NCI-H2081 treated with DMSO at 0.1 percent for 48 hours (cell line): ENCODE measurements at places on chromosomes 16 and 17.

GRCh38 chr16:80596507-80597207 is 55.9 kb downstream of the DYNLRB2 start:
- no peak for DNase-seq

GRCh38 chr17:36939052-36939801 is 2.0 kb downstream of the LHX1 start:
- no peak for DNase-seq

DNA sequence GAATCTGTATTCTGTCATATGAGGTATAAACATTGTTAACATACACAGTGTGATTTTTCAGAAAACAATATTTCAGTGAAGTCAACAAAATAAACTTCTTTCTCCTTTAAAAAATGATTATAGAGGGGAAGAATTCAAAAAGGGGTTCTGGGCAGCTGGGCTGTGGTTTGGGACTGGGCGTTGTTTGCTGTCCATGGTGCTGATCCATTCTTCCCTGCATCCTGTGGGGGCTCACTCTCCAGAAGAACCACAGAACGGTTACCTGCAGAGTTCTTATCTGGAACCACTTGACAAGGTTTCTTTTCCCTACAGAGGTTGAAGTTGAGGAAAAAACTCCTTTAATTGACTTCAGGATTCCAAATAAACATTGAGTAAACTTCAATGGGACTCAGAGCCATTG is 1091.0 kb downstream of the CDH8 start:
- no peak for DNase-seq

DNA sequence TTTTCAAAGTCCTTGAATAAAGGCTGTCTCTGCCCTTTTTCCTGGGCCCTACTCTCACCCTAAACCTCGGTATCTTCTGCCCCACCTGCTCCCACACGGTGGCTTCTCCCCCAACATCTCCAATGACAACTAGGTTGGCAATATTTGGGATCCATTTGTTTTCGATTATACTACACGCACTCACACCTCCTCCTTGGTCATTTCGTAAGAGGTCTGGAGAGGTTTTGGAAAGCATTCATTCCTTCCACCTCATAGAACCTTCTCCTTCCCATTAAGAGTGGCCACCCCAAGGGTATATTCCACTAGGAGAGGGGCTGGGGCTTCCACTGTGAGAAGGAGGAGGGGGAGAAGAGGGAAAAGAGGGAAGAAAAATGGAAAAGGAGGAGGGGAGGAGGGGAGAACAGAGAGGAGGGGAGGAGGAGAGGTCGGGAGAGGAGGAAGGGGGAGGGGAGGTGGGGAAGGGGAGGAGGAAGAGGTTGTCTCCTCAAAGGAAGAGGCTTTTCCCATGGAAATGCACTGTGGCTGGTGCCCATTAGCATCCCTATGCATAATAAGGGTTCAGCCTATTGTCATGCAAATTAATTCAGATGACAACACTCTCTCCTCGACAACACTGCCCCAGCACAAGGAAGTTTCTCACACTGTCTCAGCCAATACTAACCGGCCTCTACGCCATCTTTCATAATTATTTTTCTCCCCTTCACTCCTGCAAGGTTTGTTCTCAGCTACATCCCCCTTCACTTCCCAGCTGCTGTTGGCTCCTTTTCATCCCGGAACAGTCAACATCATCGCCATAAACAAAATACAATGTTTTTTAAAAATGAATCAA is 30.0 kb downstream of the SOX9 start:
- no peak for DNase-seq

DNA sequence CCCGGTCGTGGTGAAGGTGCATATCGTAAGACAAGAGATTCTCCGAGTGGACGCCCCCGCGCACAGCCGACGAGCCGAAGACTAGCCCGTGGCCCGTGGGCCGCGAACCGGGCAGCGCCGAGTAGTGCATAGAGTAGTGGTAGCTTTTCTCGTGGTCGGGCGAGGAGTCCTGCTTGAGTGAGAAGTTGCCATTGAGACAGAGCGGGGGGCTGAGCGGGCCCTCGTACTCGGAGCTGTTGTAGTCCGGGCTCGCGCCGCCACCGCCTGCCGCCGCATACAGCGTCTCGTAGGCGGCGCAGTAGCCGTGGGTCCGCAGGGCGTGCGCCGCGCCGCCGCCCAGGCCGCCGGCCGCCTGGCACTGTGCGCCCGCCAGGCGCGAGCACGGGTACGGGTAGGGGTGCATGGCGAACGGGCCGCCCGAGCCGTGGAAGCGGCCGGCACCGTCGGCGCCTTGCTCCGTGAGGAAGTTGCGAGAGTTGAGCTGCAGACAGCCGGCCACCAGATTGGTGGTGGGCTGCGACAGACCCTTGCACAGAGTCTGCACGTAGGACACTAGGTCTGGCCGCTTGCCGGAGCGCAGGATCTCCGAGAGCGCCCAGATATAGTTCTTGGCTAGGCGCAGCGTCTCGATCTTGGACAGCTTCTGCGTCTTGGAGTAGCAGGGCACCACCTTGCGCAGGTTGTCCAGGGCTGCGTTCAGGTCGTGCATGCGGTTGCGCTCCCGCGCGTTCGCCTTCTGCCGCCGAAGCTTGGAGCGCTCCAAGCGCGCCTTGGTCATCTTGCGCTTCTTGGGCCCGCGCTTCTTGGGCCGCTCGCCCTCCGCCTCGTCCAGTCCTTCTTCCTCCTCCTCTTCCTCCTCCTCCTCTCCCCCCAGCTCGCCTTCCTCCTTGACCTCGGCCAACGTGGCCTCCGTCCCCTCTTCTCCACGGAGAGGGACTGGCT is 2.0 kb downstream of the NEUROD2 start:
- no peak for DNase-seq

- no peak for DNase-seq
These were observed 68.7 kb downstream of the TTC19 start for GRCh38 chr17:16068323-16068722.

DNA sequence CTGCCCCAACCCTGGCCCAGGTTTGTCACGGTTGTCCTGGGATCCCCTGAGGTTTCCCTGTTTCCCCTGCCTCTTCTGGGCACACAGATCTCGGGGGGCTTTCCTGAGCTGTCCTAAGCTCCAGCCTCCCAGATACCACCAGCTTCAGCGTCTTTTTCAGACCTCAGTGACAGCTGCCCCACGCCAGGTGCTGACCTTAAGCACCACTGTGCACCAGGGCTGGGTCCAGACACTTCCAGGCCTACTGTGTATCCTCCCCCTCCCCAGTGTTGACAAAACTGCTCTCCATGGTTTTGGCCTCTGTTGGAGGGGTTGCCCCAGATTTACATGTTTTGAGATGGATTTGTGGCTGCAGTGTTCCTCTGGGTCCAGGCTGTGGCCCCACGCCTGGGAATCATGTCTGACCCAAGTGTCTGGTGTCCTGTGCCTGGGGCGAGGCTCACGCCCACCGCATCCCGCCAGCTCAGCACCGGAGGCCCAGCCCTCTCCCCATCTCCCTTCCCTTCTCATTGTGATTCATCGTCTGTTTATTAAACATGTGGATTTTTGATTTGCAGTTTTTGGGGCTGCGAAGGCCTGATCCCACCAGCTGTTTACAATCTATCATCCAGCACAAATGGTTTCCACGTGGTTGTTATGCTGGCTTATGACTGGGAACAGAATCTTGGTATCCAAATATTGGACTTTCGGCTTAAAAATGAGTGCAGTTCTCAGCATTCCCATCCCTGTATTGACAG is 82.1 kb downstream of the METRNL start:
- DNase-seq = no peak

GRCh38 chr17:21127509-21128077 is 829 bp downstream of the DHRS7B start:
- DNase-seq = no peak

- no peak for DNase-seq
These were observed 5.6 kb downstream of the FMNL1 start for GRCh38 chr17:45227101-45227925.

- no peak for DNase-seq
These were observed 452.2 kb upstream of the EEF2KMT start for GRCh38 chr16:5549802-5550201.

GRCh38 chr16:59126486-59126885 is 392.4 kb upstream of the GOT2 start:
- no peak for DNase-seq

DNA sequence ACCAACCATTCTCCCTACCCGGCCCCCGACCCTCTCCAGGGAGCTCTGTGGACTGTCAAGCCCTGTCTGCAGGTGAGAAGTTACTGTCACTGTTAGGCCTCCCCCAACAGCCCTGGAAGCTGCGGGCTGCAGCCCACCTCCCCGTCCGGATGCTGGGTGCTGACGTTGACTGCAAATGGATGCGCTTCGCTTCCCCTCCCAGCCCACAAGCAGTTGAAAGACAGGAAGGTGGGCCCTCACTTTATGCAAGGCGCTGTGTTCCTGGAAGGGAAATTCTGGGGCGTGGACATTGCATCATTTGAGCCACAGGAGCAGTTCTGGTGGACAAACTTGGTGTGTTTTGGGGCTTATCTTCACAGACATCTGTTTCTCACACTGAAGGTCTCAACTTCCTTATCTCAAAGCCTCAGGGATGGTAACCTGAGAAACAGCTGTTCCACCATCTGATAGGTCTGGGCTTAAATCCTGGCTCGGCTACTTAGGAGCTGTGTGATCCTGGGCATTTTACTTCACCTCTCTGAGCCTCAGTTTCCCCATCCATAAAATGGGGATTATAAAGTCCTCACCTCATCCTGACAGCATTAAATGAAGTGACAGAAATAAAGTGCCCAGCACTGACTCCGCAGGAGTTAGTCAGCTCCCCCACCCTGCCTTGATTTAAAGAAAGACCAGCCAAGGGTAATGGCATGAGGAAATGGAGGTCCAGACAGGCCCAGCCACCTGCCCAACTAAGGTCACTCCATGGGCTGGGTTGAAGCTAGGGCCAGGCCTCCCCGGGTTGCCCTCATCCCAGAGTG is 4.6 kb upstream of the DRC7 start:
- no peak for DNase-seq

- DNase-seq = no peak
These were observed 239.8 kb downstream of the CHD9NB start for GRCh38 chr16:52812678-52813556.

- no peak for DNase-seq
These were observed 26.7 kb downstream of the SDK2 start for GRCh38 chr17:73617501-73617900.

DNA sequence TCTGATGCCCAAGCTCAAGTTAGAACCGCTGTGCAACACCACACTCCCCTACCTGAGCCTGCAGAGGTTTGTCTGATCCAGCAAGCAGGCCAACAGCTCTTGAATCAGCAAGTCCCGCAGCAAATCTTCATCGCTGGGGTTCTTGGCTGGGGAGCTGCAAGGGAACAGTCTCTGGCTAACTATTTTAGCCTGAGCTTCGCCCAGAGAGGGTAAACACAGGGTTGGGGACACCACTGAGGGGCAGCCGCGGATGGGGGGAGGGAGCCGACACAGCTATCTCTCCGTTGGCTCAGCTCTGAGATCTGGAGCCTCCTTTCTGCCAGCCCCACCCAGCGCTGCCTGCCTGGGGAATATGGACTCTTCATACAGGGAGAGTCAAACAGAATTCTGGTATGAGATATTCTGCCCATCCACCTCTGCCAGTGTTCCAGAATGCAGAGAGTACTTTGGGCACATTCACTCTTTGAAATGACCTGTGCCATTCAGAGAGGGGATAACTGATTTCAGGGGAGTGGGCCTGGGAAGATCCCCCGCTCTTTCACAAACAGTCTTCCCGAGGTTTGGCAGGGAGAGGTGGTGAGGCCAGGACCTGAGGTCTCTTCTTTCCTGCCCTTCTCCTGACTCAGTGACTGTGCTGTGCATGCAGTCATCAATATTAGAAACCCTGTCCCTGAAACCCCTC is 7.4 kb downstream of the GIP start:
- no peak for DNase-seq

GRCh38 chr16:56611281-56611833 is 3.0 kb downstream of the MT2A start:
- DNase-seq = no peak

GRCh38 chr16:49635591-49636581 is 220.0 kb downstream of the ZNF423 start:
- no peak for DNase-seq

DNA sequence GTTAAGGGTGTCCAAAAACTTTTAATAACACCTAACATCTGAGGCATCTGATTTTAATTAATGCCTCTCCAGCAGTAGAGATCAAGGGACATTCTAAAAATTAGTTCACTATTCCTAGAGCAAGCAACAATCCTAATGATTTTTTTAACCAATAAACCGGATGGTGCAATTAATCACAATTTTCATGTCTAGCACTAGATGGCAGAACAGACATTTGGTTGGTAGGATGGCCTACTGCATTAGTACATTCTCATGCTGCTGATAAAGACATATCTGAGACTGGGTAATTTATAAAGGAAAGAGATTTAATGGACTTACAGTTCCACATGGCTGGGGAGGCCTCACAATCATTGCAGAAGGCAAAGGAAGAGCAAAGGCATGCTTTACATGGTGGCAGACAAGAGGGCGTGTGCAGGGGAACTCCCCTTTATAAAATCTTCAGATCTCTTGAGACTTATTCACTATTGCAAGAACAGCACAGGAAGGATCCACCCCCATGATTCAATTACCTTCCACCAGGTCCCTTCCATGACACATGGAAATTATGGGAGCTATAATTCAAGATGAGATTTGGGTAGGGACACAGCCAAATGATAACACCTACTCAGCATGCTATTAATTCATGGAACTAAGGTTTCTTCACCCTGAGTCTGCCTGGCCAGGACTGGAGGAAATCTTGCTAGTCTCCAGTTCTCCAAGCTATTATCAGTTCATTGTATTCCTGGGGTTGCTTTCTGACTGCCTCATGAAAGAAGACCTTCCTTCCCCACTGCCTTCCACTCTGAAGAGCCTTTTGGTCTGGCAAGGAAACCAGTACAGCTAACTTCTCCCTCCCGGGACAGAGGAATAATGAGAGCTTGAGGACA is 24.8 kb downstream of the HS3ST3A1 start:
- no peak for DNase-seq

- no peak for DNase-seq
These were observed 201.2 kb upstream of the CACNG3 start for GRCh38 chr16:24054741-24055491.

DNA sequence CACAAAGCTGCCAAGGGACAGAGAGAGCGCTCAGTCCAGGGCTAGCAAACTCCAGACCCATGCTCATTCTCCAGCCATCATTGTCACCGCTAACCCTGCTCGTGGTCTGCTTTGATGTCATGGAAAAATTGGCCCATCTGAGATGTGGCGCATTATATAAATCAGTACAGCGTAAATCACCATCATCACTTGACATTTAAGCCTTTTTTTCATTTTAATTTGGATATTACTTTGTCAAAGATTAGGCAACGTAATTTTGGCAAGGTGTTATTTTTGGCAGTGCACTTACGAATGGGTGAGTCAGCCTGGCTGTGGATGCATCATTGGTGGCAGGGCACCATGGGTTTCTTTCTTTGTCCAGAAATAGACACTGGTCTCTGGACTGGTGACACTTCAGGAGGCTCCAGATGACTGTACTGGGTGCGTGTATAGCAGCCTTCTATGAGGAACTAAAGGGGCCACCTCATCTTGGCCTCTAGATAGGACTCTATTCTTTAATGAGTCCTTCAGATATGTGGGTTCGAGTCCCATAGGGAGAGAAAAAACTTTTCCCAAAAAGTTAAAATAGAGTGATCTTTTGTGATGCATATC is 166.3 kb downstream of the MSI2 start:
- no peak for DNase-seq

DNA sequence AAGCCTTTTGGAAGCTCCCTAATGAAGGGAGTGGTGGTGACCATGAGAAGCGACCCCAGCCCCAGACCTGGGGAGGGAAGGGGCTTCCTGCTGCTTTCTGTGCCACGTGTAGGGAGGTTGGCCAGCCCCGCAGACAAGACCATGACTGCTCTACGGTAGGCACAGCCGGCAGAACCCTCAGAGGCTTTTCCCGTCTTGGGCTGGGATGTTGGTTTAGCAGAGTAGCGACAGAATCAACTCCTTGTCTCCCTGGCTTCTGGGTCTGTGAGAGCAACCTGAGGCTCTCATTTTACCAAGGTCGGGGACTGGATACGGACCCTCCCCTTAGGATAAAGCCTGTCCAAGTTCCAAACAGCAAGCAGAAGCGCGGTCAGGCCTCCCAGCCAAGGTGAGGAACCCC is 123.3 kb downstream of the AXIN2 start:
- DNase-seq = no peak
